ENCODE measurements at places on chromosomes 5 and 9. TPM values are rescaled to one million over a fixed set of nuclear protein-coding genes. Genes with fewer than 3 reads are reported as not detected.

The FOXD4L5 gene
- total RNA-seq: 0.16 TPM

The ANKRD55 gene
- total RNA-seq: not detected

The PCDHGB7 gene
- 20.2 TPM for total RNA-seq

The C9orf50 gene
- total RNA-seq: 0.61 TPM

The ENC1 gene
- total RNA-seq: 119 TPM

The PCDHGB1 gene
- 3.5 TPM for total RNA-seq

The MELK gene
- 7.6 TPM for total RNA-seq

The RANBP17 gene
- 3.0 TPM for total RNA-seq

The PLEKHG4B gene
- total RNA-seq: 0.36 TPM

The ZNF346 gene
- 25.8 TPM for total RNA-seq

The INSL4 gene
- total RNA-seq: not detected

The CTSV gene
- not detected for total RNA-seq

The F2RL1 gene
- 3.9 TPM for total RNA-seq

The NMUR2 gene
- total RNA-seq: not detected

The IFNK gene
- total RNA-seq: not detected
